Cerebellar cortex (tissue), 1 donor: ENCODE measurements at places on chromosomes 7 and 10.
A peak's percentile ranks its signal among the peaks of the same experiment; 100 is the strongest.

DNA sequence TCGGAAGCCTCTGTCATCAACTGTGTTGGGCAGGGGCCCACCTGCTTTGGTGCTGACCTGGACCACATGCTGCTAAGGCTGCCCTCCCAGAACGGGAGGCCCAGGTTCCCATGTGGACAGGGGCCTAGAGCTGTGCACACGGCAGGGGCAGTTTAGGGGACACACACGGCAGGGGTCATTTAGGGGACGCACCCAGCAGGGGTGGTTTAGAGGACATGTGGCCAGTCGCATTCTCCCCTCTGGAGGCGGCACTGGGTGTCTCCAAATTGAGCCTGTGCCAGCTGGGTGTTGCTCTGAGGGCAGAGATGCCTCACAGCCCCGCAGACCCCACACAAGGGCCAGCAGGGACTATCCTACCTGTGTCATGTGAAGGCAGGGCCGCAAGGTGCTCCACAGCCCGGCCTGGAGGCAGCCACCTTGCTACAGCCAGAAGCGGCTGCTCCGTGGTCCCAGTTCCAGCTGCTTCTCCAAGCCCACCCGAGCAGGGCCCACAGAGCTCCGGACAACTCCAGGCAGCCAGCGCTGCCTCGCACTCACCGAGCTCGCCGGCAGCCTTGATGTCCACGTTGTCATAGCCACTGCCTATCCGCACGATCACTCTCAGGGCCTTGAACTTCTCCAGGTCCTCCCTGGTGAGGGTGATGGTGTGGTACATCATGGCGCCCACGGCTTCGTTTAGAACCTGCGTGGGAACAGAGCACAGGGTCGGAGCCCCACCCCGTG lies 60.7 kb downstream of the ZRANB1 start:
- no peak for DNase-seq

DNA sequence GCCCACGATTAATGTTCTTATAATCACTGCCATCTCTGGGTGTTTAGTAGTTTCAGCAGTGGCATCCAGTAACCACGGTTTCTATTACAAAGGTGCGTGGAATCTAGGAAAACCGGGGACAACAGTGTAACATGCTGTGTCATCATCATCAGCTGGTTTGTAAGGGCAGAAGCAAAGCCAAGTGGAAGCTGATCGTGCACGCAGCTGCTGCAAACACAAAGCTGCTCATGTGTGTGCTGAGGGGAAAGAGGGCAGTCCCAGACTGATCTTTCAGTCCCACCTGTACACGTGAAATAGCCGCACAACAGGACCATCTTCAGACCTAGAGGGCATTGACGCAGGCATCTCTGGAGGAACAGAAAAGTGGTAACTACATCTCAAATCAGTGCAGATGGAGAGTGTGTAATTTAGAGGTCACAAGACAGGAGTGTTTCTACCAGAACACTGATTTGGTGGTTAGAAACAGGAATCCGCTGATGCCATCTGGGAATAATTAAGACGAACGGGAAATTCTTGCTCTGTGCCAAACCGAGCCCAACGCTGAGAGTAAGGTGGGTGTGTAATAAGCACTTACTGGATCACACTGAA lies 13.4 kb downstream of the ANKRD16 start:
- DNase-seq: no peak

DNA sequence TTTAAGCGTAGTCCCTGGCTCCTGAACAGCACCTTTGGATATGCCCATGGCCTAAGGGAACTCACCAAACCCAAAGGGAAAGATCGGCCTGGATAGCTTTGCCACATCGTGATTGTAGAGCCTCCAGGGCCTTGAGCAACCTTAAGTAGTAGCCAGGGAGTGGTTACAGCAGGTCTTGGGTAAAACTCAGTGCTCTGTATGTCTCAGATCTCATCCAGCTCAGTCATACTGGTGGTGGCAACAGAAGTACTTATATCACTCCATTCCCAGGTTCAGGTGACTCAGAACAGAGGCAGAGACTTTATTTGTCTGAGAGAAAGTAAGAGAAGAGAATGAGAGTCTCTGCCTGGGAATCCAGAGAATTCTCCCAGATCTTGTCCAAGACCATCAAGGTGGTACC lies 39.1 kb upstream of the AASS start:
- no peak for DNase-seq

- DNase-seq: peak; percentile 26
These were observed 82.7 kb downstream of the FAM204A start for GRCh38 chr10:118259288-118259906.

DNA sequence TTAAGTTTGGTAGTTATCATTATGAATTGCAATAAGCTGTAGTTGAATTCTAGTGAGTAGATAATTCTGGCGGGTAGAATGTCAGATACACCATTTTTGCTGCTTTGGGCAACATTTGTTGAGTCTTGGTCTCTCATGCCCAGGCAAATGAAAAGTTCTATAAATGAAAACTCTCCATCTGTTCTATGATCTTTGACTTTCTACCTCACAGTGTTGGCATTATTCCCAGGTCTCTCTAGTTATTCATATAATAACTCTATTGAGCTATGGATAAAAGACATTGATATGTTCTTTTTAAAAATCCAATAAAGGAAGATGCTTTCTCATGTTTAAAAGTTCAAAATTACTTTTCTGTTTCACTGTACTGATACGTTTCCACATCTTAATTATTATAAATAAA lies 415.3 kb upstream of the SEMA3D start:
- no peak for DNase-seq
